Bronchial epithelial cell (primary cell): ENCODE measurements at places on chromosomes 13 and 19. TPM values are rescaled to one million over a fixed set of nuclear protein-coding genes. Genes with fewer than 3 reads are reported as not detected.
A peak's percentile ranks its signal among the peaks of the same experiment; 100 is the strongest.

DNA sequence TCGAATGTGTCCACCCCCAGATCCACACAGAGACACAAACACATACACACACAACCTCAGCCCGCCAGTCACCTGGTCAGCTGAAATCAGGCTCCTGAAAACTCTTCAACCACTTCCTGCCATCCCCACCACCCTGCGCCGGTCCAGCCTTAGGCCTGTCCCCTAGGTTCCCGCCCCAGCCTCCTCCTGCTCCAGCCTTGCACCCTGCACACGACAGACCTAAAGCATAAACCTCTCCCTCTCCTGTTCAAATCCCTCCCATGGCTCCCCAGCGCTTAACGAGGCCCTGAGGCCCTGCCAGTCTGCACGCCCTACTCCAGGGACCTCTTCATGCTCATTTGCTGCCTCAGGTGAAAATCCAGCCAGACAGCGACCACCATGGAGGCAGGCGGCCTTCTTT lies 7.1 kb downstream of the PNMA8B start:
- no peak for DNase-seq

The SLC25A30 gene
- total RNA-seq: 13.8 and 18.4 TPM in 2 replicates

DNA sequence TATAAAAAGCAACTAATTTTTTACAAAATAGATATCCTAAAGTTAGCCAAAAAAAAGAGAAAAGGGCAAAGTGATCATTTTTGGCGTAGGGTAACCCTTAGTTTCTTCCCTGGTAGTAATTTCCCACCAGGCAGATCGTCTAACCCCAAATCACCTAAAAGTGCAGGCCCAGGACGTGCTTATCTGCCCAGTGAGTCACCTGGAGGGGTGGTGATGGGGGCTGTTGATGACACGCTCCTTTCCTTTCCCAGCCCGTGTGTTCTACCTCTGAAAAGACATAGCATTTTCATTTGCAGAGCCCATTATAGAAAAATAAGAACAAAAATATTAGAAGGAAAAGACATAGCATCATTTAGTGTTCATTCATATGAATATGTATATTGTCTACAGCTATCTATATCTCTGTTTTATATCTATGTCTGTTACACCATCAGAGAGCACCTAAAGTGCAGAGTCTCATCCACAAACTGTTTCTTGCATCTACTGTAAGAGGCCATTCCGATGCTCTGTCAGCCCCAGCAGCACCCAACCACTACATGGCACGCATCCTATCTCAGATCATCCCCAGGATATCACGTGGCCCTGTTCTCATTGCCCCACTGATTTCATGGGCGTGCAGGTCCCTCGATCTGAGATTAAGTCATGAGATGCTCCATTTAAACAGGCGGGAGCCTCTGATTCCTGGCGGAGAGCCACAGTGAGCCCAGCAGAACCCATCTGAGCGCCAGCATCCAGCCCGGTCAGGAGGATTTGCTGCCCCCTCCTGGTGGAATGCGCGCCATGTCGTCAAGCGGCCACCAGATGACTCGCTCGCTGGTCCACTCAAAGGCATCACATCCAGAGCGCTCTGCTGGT lies 8.5 kb upstream of the LILRB3 start:
- DNase-seq: peak; percentile 44

DNA sequence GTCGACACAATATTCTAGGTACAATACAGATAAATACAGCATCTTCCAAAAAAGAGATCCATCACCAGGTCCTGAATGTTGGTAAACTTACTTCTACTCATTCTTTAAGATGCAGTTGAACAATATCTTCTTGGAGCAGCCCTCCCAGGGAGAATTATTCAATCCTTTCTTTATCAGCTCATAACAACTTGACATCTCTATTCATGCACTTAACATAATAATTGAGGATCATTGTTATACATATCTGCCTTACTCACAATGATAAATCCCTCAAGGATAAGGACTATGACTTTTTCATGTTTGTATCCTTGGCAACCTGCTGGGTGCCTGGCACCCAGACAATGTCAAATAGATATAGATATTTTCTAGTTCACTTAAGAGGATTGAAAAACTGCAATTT lies 219.5 kb downstream of the POU4F1 start:
- no peak for DNase-seq

The NUDT19 gene
- total RNA-seq: 5.5 and 7.3 TPM in 2 replicates
